ENCODE measurements at places on chromosomes 13 and 19.

DNA sequence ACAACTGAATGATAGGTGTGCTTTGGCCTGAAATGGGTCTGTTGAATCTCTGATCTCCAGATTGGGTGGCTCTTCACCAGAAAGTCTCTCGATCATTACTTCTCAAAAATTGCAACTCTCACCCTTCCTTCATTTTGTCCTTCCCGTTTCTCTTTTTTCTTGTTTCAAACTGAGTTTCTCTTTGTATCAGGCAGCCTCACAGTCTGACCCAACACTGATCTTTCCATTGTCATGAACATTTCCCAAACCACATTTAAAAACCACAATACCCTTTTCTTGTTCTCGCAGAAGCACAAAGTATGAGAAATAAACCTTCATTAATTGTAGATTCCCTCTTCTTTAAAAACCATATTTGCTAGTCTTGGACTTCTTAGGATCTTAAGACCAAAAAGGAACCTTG lies 33.6 kb upstream of the HMGB1 start:
- DNase-seq: no peak

DNA sequence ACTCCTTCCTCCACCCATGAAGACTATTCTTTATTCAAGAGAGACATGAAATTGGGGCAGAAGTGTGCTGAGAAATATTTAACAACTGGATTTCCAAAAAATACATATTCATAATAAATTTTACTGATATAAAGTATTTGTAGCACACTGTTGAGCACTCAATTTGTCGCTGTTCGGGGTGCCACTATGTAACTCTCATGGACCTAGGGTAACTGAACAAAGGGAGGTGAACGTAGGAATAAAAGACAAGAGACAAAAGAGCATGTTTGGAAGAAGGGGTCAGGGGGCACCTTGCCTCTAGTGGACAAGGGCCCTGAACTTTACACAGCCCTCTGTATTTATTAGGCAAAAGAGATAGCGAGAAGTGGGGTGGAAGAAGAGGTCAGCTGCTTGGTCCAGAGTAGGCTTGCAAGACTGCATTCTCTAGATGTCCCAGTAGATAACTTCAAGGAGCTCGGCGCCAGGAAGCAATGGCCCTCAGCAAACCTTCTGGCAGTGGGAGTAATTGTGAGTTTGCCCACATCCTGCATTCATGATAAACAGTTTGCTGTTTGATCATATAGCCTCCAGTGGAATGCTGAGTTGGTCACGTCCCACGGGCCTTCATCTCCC lies 4.5 kb upstream of the ZNF175 start:
- no peak for DNase-seq

GRCh38 chr13:35621989-35622388 lies 145.5 kb upstream of the MAB21L1 start:
- DNase-seq: no peak

- DNase-seq: no peak
Observed at GRCh38 chr13:113625965-113626721, 31.9 kb downstream of the ATP4B start.

DNA sequence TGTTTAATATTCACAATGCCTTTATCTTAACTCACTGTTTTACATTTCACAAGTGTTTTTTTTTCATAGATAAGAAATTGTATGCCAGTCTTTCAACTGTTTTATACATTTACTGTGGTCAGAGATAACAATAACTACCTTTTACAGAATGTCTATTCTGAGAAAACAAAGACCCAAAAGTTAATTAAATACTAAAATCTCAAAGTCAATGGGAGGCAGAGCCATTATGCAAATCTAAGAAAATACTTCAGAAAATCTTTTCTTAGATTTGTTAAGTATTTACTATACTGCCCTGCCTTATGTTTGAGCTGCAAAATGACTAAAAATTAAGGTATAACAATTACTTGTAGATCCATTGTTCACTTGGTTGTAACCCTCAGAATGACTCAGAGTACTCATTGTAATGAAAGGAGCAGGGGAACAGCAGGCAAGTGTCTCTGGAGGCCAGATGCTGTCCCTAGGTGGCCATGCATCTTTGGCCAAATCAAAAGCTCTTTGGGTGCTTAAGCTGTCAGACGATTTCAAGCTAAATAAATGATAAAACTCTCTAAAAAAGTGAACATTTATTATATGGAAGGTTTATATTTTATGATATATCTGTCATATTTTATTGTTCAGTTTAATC lies 770.1 kb upstream of the PCDH20 start:
- DNase-seq: no peak

All from cerebellar nuclear complex (tissue), 1 donor.